Anterior cingulate cortex (tissue), 58 donors: ENCODE measurements at places on chromosomes 7 and 10.

- DNase-seq, result no peak
Observed at GRCh38 chr10:86082556-86082955, 284.0 kb downstream of the GRID1 start.

DNA sequence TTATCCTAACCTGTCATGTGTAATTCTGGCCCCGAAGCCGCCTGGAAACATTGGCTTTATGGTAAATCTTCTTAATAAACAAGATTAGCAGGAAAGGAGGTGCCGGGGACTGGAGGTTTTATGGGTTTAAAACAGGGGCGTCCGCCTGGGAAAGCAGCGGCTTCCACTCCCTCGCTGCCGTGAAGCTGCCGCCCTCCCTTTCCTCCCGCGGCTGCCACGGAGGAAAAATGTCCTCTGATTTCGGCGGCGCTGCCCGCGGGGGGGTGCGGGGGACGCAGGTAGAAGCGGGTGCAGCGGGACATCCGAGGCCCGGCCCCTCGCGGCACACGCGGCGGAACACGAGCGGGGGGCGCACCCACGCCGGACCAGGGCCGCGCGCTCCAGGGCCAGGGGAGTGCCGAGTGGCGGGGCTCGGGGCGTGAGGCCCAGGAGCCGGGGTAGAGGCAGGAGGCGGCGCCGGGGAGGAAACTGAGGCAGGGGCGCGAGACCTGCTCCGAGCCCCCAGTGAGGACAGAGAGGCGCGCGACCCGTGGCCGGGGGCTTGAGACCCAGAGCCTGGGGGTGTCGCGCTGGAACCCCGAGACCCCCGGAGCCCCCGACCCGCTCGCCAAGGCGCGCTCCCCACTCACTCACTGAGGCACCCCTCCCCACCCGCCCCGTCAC is 993 bp downstream of the PTPRN2 start:
- no peak for DNase-seq

GRCh38 chr7:116598278-116598677 is 73.4 kb downstream of the CAV1 start:
- peak; percentile 13 for DNase-seq

DNA sequence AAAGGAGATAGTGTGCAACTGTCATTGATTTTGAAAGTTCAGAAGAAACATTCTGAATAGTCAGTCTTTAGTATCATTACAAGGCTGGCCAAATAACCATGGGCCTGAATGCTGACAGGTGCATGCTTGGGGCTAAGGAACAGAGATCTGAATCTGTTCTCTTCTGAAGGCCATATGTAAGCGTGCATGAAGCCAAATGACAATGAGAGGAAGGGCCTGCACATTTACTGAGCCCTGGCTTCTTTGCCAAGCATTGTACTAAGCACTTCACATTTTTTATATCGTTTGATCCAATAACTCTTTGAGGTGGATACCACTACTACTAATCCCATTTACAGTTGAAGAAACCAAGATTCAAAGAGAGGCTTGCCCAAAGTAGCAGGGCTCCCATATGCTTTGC is 22.5 kb upstream of the TIAL1 start:
- no peak for DNase-seq

GRCh38 chr7:129394101-129394500 is 40.1 kb upstream of the STRIP2 start:
- DNase-seq, result no peak

GRCh38 chr7:84248267-84248666 is 53.7 kb upstream of the SEMA3A start:
- DNase-seq, result no peak

DNA sequence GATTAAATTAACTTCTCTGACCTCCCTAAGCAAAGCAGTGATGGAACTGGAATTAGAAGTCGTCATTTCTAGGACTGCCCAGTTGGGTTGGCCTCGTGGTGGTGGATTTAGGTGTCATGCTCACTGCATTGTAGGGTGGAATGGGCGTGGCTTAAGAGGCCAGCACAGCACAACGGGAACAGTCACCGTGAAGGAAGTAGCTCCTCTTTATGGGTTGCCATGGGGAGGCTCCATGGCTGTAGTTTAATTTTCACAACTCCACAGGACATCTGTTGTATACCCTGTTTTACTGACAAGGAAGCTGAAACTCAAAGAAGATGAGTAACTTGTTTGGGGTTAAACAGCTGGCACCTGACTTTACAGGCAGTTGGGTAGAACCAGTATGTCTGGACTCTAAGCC is 208.3 kb downstream of the CELF2 start:
- no peak for DNase-seq

DNA sequence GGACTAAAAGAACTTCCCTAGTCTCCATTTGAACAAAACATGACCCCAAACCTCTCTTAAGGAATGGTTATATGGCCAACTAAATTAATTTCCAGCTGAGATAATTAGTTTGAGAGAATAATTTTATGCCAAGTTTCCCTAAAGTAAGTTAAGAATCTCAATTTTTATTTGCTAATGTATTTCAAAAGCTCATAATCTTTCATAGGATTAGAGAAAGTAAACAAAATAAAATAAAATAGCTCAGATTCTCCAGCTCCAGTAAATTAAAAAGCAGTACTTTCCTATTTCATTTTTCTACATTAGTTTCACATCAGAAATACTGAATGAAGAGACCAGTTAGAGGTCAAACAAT is 44.4 kb downstream of the ENO4 start:
- no peak for DNase-seq

DNA sequence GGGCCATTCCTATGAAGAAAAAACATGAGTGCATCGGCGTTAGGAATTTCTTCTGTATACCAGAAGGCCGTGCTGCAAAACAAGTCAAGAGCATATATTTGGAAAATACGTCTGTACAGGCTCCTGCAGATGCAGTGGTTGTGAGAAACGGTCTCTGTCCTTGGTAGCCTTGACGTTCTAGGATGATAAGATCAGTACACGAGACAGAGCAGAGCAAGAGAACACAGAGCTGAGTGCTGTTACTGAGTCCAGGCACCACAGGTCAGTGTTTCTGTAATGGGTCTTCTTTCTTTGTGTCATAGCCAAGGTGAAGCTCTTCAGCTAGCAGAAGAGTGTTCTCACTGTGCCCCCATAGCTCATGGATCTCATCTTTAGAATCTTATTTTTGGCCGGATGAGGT is 62.8 kb downstream of the WDR37 start:
- no peak for DNase-seq

- DNase-seq, result peak; percentile 30
Observed at GRCh38 chr10:79927111-79927828, 21.6 kb downstream of the SFTPD start.

DNA sequence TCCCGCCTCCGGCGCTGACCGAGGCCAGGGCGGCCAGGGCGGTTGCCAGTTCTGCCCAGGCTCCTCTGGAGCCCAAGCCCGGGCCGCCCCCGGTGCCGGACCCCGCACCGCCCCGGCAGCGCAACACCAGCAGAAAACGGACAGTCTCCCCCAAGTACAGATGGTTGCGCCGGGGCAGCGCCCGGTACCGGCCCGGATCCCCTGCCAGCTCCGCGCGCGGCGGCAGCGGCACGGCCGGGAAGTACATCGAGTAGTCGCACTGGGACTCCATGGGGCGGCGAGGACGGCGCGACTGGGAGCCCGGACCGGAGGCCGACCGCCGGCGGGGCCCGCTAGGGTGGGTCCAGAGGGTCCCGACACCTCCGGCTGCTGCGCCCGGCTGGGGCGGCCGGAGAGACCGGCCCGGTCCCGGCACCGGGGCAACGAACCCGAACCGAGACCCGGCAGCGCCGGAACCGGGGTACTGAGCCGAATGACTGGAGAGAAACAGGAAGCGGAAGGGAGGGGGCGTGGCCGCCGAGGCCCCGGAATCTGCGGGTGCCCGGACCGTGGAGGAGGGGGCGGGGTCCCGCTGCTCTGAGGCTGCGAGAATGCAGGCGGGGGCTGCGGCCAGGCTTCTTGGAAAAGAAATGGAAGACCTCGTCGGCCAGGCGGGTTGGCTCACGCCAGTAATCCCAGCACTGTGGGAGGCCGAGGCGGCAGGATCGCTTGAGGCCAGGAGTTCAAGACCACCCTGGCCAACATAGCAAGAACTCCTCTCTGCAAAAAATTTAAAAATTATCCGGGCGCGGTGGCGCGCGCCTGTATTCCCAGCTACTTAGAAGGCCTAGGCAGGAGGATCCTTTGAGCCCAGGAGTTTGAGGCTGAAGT is at the start of gene TRAPPC14:
Gene TRAPPC14, minus strand, starts transcription at position 495 of the 870 bp plus-strand sequence. Its CDS starts 224 bp downstream, at position 271.
- DNase-seq, result peak; percentile 94

- no peak for DNase-seq
Observed at GRCh38 chr7:95520136-95520535, 34.4 kb downstream of the ASB4 start.

- no peak for DNase-seq
Observed at GRCh38 chr7:104793066-104793465, 220.9 kb upstream of the KMT2E start.

DNA sequence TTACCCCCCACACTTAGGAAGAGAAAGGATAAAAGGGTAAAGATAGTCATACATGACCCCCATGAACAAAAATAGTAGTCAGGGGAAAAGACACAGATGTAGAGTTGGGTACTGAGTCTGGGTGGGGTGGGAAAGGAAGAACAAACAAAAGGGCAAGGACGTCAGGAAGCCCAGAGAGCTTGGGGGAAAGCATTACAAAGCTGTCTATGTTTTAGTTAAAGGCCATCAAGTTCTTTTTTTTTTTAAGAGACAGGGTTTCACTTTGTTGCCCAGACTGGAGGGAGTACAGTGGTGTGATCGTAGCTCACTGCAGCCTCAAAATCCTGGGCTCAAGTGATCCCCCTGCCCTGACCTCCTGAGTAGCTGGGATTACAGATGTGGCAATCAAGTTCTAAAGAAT is 98.4 kb upstream of the PDLIM1 start:
- no peak for DNase-seq

DNA sequence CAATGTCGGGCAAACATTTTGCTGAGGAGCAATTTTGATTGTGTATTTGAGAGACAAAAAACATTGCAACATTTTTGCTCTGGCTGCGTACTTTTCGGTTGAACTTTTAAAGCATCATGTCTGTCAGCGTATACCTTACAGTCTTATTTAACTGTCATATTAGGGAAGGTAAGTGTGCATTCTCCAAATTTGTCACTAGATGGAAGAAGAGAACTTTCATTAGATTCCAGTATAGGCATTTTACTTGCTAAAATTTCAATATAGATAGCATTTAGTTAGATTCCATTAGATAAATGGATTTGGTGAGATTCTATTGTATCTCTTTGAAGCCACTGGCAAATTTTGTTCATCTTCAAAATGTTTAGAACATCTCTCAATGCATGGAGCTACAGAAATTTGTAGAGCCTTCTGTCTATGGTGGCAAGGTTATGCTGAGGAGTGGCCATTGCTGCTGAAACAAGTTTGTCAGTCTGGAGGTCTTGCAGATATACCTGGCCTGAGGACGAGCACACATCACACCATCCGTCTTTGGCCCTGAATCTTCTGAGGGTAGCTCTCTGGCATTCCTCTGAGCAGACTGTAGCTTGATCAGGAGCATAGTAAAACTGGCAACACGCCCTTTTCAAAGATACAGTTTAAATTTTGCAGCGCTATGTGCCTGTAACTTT is 437.5 kb upstream of the MBL2 start:
- DNase-seq, result no peak

- no peak for DNase-seq
Observed at GRCh38 chr7:83934118-83934734, 260.4 kb downstream of the SEMA3A start.

GRCh38 chr10:26219676-26220075 is 3.1 kb downstream of the GAD2 start:
- DNase-seq, result no peak

- no peak for DNase-seq
Observed at GRCh38 chr10:130990486-130990885, 321.0 kb downstream of the TCERG1L start.

GRCh38 chr7:17298840-17299482 is 509 bp downstream of the AHR start:
- no peak for DNase-seq

GRCh38 chr7:20470726-20471125 is 140.0 kb downstream of the ITGB8 start:
- no peak for DNase-seq

GRCh38 chr7:124364283-124364682 is 331.4 kb upstream of the TMEM229A start:
- DNase-seq, result no peak

DNA sequence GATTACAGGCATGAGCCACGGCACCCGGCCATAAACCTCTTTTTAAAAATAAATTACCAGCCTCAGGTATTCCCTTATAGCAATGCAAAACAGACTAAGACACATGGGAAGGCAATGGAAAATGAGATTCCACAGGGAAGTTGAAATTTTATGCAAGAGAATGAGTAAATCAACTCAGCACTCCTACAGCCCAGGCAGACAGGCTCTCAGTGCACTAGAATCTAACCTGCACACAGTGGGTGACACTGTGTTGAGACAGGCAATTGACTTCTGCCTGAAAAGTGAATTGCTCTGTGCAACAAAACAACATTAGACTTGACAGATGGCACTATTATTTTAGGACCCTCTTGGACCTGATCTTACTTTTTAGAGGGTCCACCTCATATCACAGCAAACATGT is 20.1 kb upstream of the PLEKHA1 start:
- no peak for DNase-seq

DNA sequence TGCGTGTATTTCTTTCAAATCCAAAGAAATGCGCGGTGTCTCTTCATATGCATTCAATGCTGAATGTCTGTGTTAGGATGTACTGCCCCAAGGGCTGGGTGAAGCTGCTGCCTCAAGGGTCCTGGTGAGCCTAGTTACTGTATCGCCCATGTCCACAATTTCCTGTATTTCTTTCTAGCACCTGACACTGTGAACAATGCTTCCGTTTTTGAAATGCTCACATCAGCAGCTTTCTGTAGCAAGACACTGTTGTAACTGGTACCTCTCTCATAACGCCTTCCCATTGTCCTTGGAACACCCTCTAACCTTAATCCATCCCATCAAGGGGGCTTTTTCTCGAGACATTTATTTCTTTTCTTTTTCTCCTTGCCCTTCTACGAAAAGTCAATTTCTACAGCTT is 25.1 kb downstream of the NRP1 start:
- DNase-seq, result no peak

DNA sequence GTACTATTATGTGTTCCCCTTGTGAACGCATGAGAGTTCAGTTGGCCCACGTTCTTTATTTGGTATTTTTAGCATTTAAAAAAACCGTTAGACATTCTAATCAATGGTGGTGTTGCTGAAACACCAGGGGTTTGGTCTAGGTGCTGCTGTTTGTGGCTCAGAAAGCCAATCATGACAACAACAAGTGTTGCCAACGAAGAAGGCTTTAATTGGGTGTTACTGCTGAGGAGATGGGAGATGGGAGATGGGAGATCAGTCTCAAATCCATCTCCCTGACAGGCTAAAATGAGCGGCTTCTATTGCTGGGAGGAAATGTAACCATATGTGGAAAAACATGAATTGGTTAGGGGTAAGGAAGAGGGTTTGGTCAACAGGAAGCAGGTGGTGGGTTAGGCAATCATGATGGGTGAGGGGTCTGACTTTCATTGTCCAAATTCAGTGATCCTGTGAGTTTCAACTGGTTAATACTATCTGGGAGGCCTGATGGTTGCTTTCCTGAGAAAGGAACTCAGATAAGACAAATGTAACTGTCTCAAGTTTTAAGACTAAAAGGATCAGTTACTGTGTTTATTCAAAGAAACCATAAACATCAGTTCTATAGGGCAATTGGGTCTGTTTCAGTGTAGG is 4.6 kb upstream of the ZNF425 start:
- DNase-seq, result no peak

- DNase-seq, result no peak
Observed at GRCh38 chr7:155794196-155794595, 18.1 kb downstream of the SHH start.
